ENCODE measurements at places on chromosomes 7 and 10.

- no peak for DNase-seq
Observed at GRCh38 chr10:123156078-123156477, 1.9 kb downstream of the BUB3 start.

GRCh38 chr10:109931163-109931562 lies 7.9 kb upstream of the XPNPEP1 start:
- DNase-seq, result no peak

DNA sequence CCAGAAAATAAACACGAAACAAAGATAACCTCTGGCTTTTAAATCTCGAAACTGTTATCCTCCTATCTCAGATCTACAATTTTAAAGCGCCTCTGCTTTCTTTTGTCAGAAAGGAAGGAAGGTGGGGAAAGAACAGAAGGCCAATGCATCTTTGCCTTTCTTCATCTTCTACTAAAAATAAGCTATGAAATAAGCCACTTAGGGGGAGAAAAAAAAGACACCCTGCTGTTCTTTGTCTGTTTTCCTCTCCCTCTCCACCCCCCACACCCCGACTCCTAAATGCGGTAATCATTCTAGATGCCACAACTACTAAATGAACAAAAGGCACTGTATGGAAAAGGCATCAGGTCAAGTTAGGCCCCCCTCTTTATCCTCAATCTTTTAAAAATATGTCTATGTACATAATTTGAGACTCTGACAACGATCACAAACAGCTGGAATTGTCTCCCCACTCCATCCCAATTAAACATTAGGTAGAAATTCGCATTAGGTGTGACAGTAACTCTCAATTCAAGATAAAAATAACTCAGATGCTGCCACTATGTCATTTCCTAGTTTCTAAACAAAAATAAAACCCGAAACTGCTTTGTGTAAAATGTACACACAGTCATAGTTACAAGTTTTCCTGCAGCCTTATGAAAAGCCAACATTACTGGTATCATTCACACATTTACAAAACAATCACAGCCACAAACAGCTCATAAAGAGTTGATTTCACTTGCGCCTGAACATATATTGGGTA lies 2.4 kb downstream of the UBE2H start:
- DNase-seq, result peak; percentile 33

GRCh38 chr10:115964827-115965226 lies 308.2 kb downstream of the GFRA1 start:
- no peak for DNase-seq

DNA sequence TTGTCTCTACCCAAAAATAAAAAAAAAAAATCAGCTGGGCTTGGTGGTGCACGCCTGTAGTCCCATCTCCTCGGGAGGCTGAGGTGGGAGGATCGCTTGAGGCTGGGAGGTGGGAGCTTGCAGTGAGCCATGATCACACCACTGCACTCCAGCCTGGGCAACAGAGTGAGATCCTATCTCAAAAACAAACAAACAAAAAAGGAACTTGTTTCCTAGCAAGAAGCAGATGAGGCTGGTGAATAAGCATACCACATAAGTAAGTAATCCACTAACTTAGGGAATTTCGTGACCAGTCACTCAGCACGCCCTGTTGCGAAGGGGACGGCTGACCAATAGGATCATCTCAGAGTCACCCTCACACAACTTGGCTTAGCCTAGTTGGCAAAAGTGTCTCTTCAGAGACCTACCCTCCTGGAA lies 64.6 kb downstream of the CUX1 start:
- no peak for DNase-seq

DNA sequence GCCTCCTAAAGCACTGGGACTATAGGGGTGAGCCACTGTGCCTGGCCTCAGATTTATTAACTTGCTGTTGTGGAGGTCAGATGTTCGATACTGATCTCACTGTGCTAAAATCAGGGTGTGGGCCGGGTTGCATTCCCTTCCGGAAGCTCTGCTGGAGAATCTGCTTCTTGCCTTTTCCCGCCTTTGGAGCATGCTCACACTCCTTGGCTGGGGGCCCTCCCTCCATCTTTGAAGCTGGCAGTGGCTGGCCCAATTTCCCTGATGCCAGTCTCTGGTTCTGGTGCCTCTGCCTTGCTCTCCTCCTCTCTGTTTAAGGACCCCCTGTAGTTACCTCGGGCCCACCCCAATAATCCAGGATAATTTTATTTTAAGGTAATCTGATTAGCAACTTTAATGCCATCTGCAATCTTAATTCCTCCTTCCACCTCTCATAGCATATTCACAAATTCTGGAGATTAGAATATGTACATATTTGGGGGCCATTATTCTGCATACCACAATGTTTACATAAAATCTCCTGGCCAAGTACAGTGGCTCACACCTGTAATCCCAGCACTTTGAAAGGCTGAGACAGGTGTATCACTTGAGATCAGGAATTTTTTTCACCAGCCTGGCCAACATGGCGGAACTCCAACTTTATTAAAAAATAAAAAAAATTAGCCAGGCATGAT lies 7.9 kb upstream of the PITRM1 start:
- DNase-seq, result no peak

DNA sequence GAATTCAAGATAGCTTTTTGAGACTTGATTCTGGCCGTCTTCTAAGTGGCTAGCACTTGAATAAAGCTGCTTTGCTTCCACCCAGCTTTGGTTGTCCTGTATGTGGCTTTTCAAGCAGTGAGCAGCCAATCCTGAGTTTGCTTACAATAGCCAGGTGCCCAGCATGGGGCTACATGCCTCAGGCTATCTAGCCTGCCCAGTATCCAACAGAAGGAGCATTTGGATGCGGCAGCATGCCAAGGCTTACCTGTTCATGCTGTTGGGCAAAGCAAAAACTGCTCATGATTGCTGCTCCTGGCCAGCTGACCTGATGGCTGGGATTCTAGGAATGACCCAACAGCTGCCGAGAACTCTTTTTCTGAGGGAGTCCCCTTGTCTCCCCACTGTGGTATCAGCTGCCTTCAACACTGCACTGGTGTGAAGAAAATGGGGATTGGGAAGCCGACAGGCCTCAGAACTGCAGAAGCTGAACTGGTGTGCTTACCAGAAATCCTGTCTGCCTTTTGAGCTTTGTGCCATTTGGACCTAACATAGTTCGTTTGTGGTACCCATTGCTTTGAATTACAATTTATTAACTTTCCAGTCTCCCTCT lies 618.9 kb upstream of the IGFBP3 start:
- DNase-seq, result no peak

DNA sequence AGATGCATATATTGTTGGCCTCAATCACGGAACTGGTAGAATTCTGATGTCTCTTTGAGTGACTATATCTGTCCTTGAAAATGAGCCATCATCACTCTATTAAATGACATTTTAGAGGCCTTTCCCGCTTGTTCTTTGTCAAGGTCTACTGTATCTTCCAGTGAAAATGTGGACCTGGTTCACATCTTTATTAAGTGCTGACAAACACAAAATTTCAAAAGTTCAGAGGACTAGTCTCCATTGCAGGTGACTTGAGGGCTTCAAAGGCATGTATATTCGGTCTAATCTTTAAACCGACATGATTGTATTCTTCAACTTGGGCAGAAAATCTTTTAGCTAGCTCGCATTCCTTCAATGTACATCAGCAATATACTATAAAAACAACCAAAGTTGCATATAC lies 36.6 kb upstream of the VWDE start:
- DNase-seq, result no peak

- no peak for DNase-seq
Observed at GRCh38 chr7:38052786-38053185, 125.3 kb upstream of the STARD3NL start.

DNA sequence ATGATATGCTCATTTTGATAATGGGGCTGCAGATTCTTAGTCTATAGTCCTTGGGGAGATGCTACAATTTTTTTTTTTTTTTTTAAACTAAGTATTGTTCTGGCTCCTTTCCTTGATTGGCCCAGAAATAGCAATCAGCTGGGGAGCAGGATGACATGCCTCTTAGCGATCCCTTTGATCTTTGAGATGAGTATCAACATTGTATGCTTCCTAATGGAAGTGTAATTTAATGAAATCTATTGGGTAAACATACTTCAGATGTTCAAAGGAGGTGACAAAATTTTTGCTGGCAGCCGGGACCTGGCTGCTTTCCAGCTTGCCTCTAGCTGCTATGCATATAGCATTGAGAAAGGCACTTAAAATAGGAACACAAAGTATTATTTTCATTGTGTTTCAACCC lies 43.5 kb downstream of the VTI1A start:
- DNase-seq, result no peak
